ENCODE measurements at places on chromosomes 11 and 22.

DNA sequence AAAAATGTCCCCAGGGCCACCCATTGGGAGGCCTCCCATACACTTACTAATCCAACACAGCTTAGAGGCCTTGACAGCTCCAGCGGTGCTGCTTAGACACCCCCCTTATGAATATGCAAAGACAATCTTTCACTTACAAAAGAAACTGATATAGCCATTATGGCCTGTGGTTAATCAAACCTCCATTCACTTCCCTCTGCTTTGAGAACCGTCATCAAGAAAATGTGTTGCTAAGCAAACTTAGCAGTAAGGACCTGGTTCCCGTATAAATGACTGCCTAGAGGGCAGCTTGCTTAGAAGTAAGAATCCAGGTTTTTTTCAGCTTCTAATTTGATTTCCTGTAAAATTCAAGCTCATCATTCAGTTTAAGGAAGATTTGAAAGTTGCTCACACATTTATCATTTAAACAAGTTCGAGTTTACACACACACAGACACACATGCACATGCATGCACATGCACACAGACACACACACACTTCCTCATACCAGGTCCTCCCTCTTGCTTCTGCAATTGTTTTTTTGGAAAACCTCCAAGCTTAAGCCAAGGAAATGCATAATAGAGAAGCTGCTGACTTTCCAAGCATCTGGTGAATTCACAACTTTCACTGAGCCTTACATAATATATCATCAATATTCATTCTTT lies 137.7 kb upstream of the BLID start:
- DNase-seq, result no peak

GRCh38 chr22:44366372-44367300 lies 53.9 kb upstream of the SHISAL1 start:
- no peak for DNase-seq

DNA sequence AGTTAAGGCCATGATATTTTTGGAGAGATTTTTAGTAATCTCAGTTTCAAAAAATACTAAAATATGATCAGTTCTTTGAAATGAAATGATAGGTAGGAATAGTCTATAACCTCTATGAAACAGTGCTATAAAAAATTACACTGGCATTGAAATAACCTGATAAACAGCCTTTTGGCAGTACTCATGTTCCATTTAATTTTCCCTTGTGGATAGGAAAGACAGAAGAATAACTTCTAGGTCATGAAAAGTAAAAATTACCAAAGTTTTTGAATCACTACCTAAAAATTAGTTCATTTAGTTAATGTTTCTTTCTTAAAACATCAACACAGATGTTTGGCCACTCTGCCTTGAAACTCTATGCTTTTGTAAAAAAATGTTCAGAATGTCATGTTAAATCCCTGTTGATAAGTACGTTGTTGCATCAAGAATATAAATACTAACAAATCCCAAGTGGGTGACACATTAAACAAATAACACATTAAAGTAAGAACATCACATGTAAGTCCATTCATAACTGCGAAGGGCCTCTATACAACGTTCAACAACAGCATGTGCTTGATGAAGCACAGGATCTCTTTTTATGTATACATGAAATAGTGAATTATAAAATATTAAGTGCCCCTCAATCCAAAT lies 290.2 kb downstream of the SWAP70 start:
- DNase-seq, result peak; percentile 38

- DNase-seq, result no peak
Measured at GRCh38 chr11:129973068-129973467, 29.6 kb downstream of the PRDM10 start.

GRCh38 chr11:17066691-17067090 lies 10.8 kb downstream of the RPS13 start:
- no peak for DNase-seq

- no peak for DNase-seq
Measured at GRCh38 chr11:92907671-92908070, 61.8 kb upstream of the MTNR1B start.
